ENCODE measurements at places on chromosomes 1 and 21.

- DNase-seq, result no peak
Measured at GRCh38 chr1:60898413-60898812, 183.9 kb upstream of the NFIA start.

GRCh38 chr21:46328151-46328550 is 4.2 kb downstream of the PCNT start:
- DNase-seq, result no peak

DNA sequence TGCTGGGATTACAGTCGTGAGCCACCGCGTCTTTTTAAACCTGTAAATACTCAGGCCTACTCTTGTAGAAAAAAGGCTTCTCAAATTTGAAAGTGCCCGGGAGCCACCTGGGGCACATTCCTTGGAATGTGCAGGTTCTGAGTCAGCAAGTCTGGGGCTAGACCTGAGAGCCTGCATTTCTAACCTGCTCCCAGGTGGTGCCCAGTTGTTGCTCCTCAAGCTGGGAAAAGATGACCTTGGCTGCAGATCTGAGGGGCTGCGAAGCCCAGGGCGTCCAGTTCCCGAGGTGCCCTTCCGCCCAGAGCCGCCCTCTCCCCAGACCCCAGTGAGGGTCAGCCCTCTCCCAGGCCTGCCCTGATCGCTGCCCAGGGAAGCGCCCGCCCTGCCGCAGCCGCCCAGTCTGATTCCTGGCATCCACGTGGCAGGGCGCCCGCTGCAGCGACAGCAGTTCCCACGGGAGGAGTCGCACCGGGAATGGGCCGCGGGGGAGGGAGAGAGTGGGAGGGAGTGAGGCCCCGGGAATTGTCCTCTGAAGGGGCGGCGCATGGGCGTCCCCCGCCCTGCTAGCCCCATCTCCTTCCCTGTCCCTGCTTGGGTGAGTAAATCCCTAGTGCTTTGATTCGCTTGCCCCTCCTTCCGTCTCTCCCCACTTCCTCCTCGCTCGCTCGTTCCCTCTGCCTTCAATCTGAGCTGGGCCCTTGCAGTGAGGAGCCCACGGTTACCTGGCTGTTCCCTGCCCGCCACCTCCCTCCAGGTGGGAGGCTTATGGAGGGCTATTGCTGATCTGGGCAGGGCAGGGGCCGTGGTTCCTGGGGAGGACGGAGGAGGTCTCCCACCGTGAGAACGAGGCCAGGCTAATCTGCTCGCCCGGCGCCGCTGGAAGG is 18.8 kb upstream of the TENT5B start:
- peak; percentile 77 for DNase-seq

- peak; percentile 54 for DNase-seq
Measured at GRCh38 chr1:155064111-155064831, 731 bp downstream of the EFNA4 start.

GRCh38 chr1:207302618-207303393 is 18.7 kb upstream of the CD55 start:
- no peak for DNase-seq

GRCh38 chr1:52769346-52770033 is 43.2 kb downstream of the ZYG11B start:
- no peak for DNase-seq

DNA sequence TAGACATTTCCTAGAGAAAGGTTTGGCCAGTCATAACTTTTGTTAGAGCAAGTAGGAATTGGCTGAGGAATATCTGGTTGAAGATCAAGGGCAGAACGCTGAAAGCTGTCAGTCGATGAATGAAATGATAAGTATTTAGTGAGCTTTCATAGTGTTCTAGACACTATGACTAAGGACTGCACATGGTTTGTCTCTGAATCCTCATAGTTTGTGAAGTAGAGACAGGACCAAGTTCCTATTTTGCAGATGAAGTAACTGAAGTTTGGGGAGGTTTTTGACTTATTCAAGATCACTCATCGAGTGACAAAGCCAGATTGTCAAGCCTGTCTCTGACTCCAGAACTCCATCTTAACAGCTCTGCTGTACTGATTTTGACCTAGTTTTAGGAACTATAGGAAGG is 4.7 kb downstream of the ELOA start:
- DNase-seq, result no peak

GRCh38 chr1:54335755-54336108 is 70.5 kb downstream of the SSBP3 start:
- peak; percentile 92 for DNase-seq

- DNase-seq, result peak; percentile 84
Measured at GRCh38 chr1:63691701-63692425, 82.0 kb upstream of the ROR1 start.

DNA sequence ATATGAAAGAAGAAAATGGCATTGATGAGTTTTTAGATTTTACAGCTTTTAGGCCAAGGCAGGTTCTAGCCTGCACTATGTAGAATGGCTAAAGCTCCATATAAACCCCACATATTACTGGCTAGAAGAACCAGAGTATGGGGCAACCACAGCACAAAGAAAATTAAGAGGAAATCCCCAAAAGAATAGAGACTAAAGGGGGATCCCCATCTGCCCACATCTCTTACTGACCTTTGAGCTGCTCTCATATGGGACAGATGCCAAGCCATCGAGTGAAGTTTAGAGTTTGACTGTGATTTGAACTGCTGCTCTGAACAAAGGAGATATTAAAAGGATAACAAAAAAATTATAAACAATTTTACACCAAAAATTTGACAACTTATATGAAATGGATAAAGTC is 102.2 kb upstream of the HAO2 start:
- no peak for DNase-seq

DNA sequence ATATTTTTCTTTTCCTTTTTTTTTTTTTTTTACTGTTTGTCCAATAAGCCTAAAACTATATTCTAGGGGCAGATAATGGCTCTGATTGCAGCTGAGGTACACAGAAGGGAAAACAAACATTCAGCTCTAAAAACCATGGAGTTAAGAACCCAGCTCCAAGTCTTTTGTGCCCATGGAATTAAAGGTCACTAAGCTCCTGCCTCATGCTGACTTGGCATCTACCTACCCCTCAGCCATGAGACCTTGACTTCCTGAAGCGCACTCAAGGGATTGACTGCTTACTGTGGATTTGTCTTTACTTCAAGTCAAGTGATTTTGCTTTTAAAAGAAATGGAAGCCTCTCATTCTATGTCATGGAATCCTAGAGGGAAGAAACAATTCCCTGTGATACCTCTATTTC is 192.3 kb downstream of the AMY1C start:
- no peak for DNase-seq

DNA sequence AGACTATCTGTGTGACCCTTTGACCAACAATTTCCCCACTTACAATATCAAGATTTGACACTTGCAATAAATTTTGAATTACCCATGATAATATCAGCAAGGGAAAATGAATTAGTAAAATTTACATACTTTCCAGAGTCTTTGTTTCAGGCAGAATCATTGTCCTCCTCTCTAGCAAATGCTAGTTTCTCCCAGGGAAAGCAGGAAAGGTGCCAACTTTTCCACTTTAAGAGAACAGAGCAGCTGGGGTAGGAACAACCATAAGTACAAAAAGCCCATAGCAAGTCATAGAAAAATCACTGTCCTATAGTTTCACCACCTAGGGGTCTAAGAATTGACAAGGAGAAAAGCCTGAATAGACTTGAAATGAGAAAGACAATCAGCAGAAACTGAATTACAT is 67.1 kb upstream of the GUCA2B start:
- DNase-seq, result no peak

DNA sequence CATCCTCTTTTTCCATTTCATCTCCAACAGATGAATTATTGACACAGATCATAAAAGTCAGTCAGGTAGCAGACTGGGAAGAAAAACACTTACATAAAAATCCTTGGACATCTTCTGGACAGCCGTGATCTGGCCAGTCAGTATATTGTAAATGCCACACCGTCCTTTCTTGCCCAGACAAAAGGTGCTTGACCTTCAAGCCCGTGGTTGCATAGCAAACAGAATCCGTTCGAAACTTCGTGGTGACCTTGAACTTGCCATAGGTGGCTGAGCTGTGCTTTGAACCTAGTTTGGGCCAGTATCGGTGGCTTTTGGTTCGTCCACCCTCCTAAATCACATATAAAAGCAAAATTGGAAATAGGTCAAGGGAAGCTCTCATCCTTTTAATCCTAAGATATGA is 88.4 kb downstream of the SMYD2 start:
- no peak for DNase-seq

- no peak for DNase-seq
Measured at GRCh38 chr1:85316321-85316720, 39.9 kb upstream of the BCL10 start.

- DNase-seq, result peak; percentile 81
Measured at GRCh38 chr21:35578347-35578782, 482.0 kb downstream of the SETD4 start.

- DNase-seq, result no peak
Measured at GRCh38 chr21:30695956-30696355, 22.6 kb downstream of the KRTAP21-3 start.

GRCh38 chr1:168717906-168718891 is 10.8 kb downstream of the DPT start:
- no peak for DNase-seq

GRCh38 chr1:30405081-30405480 is 318.3 kb downstream of the MATN1 start:
- no peak for DNase-seq

DNA sequence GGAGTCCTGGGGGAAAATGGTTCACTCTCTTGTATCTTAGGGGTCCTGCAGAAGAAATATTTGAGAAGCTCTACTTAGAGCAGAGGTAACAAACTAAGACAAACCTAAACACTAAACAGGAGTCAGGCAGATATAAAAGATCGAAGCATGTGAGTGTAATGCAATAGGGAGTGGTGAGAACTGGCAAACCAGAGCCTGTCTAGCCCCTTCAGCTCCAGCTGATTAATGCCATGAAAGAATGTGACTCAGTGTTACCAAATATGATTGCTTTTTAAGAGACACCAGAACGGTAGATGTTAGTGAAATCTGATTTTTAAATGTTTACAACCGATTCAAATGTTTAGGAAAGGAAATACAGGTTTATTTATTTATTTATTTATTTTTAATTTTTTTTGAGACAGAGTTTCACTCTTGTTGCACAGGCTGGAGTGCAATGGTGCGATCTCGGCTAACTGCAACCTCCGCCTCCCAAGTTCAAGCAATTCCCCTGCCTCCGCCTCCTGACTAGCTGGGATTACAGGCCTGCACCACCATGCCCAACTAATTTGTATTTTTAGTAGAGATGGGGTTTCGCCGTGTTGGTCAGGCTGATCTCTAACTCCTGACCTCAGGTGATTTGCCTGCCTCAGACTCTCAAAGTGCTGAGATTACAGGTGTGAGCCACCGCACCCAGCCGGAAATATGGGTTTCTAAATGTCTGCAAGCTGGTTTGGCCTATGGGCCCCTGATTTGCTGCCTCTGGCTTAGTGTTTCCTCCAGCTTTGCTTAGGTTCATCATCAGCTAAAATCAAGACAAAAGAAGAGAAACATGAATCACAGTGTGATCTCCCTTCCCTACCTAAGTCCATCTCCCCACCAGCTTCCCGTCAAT is 12.2 kb downstream of the TXNIP start:
- DNase-seq, result no peak

DNA sequence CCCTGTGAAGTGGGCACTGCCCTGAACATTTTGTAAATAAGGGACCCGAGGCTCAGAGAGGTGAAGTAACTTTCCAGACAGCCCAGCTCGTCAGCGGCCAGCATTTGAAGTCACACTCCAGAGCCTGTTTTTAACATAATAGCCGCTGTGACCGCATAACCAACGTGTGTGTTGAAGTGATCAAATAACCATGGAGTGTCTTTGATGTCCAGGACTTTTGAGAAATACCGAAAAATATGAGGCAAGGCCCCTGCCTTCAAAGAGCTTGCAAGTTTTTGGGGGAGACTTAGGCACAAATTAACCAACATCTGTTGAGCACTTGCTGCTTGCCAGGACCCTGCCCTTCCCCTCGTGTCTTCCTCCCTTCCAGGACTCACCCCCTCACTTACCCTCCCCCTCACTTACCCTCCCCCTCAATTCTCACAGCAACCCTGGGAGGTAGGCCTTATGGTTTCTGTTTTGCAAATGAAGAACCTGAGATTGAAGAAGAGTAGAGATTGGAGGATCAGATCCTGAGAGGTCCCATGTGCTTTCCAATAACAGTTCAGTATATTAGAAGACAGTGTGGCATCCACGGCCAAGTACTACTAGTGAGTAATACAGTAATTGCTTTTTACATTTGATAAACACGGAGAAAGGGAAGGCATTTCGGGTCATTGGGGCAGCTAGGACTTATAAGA is 1.3 kb upstream of the SLC16A1 start:
- DNase-seq, result peak; percentile 73

DNA sequence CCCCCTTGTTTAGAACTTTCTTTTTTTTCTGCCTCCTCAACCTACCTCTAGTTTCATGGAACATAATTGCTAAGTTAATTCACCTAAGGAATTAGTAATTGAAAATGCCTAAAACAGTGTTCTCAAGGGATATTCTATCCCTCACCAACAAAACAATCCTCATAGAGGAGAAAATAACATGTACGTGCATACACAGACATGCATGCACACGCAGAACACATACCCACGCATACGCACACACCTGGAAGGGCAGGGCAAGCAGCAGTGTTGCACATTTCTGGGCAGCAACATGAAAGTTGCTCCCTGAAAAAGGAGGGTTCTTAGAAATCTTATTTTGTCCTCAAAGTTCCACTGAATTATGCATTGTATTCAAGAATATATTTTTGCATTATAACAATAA is 76.6 kb downstream of the HHAT start:
- no peak for DNase-seq

- no peak for DNase-seq
Measured at GRCh38 chr1:192566657-192567056, 8.9 kb upstream of the RGS1 start.

DNA sequence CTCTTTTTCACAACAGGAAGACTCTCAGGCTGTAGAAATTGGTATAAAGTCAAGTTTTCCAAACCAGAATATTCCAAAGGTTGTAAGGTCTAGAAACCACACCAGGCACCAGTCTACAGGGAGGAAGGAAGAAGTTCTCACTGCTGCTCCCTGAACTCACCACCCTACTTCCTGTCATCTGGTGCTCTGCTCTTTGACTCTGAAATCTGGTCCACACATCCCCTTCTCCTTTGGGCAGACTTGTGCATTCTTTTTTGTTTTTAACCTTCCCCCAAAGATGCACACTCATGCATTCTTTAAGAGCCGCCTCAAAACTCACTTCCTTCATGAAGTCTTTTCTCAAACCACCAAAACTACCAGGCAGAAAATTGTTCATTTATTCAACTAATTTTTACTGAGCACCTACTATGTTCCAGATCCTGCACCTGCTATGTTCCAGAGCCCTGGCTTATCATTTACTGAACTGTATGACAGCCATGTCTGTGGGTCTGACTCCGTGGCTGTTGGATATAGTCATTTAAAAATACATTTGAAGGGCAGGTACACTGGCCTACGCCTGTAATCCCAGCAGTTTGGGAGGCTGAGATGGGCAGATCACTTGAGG is 30.1 kb upstream of the EPS15 start:
- DNase-seq, result no peak

- no peak for DNase-seq
Measured at GRCh38 chr1:29854700-29855276, 618.5 kb downstream of the PTPRU start.

DNA sequence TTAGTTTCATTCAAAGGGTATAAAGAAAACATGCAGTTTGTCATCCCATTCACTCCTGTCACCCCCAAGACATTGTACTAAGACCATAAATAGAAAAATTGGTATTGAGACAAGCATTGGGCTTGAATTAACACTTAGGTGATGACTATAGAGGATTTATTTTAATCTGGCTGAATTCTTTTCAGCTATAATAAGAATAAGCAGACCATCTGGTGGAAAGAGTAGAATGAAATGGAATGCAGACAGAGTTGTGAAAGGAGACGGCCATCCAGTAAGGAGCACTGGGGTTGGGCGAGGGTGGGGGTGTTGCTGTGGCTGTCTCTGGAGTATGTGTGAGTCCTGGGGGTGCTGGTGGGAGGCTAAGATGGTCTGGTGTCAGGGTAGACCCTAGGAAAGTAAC is 125.0 kb upstream of the IVNS1ABP start:
- peak; percentile 59 for DNase-seq
